Uterus (tissue), 4 donors: ENCODE measurements at places on chromosomes 3 and 15.

DNA sequence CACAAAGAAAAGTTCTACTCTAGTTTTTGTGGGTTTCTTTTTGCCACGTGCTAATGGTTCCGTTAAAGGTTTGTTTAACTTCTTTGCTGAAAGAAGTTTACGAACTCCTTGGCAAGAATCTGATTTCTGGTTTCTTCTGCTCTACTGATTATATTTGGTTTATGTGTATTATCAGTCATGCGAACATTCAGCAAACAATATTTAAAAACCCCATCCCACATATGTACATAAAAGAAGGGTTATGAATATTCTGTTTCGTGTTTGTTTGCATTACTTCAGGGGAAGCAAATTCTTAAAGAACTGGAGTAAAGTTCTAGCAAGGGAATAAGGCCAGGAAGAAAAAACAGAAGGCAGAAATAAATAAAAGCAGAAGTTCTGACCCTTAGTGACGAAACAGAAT, 9.8 kb downstream of the LARS2 start:
- no peak for DNase-seq

- DNase-seq, result no peak
Observed at GRCh38 chr15:62809115-62809967, 233.2 kb upstream of the TPM1 start.

GRCh38 chr3:151918253-151919029, 45.0 kb downstream of the SUCNR1 start:
- no peak for DNase-seq

GRCh38 chr15:73744293-73744692, 8.9 kb downstream of the INSYN1 start:
- no peak for DNase-seq

DNA sequence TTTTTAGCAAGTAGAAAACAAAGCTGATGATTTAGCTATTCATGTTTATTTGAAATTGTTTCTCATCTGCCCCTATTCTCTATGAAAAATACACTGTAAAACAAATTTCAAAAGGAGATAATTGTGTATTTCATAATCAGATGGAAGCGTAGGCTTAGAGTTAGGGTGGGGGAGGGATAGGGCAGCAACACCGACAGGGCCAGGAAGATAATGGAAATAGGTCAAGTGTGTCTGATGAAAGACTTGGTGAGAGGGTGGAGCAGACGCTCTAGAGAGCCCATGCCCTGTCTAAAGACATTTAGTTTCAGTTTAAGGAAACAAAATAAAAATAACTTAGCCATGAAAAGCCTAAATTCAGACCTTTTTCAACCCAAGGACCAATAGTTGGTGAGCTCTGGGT, 51.6 kb upstream of the ARL6 start:
- no peak for DNase-seq

DNA sequence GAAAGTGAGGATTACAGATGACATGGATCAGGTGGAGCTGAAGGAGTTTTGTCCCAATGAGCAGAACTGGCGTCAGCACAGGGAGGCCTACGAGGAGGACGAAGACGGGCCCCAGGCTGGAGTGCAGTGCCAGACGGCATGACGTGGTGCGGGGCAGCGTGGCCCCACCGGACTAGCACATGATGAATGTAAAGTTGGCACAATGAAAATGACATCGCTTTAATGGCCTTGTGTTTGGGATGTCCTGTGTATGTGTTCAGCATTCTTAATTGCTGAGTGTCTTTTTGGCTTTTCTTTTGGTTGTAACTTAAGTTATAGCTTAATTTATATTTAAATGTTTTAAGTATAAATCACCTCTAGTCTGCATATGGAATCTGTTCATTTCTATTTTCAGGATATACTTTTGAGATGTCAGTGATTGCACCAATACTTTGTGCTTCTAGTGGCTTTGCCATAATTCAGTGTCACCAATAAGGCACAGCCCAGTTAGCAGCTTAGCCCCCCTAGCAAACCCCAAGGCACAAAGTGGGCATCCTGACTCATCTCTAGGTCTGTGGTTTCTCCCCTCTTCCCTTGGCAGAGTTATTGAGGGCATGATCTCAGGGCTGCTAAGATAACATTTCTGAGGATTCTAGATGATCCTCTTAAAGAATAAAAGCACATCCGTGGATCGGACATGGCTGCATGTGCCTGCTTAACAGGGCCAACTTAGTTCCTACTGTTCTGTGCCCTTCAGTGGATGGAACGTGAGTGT, 16.1 kb downstream of the DNAJA4 start:
- no peak for DNase-seq

- no peak for DNase-seq
Observed at GRCh38 chr15:51184627-51185026, 89.9 kb upstream of the TNFAIP8L3 start.
